ENCODE measurements at places on chromosomes 16 and 17.

DNA sequence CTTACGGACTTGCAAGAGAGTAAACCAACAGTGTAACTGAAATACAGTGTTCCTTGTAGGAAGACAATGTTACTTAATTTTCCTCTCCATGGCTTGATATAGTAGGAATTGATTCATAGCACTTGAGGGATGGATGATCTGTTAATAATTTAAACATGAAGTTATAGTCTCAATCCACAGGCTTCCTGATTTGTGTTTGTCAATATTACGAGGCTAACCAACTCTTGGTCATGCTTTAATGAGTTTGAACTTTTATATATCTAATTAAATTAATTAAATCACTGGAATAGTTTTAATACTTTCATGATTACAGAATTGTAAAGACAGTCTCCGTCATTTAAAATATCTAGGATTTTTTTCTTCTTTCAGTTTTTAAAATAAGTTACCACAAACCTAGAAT is 112.0 kb upstream of the HAS3 start:
- ATAC-seq: no peak

DNA sequence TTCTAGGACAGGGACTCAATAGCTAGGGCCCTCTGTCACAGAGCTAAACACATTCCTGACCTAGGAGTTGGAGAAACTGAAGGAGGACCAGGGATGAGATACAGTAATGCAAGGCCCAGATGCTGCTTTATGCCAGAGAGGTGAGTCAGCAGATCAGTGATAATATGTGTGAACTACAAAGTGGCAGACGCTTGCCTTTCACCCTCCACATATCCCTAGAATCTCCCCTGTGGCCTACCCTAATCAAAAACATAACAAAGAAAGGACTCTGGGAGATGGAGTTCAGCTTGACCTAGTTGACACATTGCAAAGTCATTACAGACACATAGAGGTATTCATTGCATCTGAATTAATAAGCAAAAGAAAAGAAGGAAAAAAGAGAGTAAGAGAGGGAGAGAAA is 417.6 kb upstream of the DYNLRB2 start:
- no peak for ATAC-seq

GRCh38 chr17:34680151-34680550 is 100.8 kb downstream of the TMEM132E start:
- ATAC-seq: no peak

- ATAC-seq: no peak
Observed at GRCh38 chr17:76053246-76054111, 18.8 kb downstream of the SRP68 start.

GRCh38 chr16:51180719-51181502 is 29.8 kb upstream of the SALL1 start:
- ATAC-seq: no peak

- no peak for ATAC-seq
Observed at GRCh38 chr16:72072514-72073342, 9.7 kb downstream of the HPR start.

- no peak for ATAC-seq
Observed at GRCh38 chr17:81043725-81044427, 8.9 kb downstream of the BAIAP2 start.

Measured in stimulated activated memory B cell treated with anti-CD40 and anti-IgM and Interleukin-4, amounts not matched to agents 10 μg/mL and 1 μg/mL and 100 μg/mL, for 72 hours (primary cell).